ENCODE measurements at places on chromosomes 5 and 9.
A peak's percentile ranks its signal among the peaks of the same experiment; 100 is the strongest.

- DNase-seq: no peak
Observed at GRCh38 chr9:138097501-138097991, 220.0 kb downstream of the CACNA1B start.

DNA sequence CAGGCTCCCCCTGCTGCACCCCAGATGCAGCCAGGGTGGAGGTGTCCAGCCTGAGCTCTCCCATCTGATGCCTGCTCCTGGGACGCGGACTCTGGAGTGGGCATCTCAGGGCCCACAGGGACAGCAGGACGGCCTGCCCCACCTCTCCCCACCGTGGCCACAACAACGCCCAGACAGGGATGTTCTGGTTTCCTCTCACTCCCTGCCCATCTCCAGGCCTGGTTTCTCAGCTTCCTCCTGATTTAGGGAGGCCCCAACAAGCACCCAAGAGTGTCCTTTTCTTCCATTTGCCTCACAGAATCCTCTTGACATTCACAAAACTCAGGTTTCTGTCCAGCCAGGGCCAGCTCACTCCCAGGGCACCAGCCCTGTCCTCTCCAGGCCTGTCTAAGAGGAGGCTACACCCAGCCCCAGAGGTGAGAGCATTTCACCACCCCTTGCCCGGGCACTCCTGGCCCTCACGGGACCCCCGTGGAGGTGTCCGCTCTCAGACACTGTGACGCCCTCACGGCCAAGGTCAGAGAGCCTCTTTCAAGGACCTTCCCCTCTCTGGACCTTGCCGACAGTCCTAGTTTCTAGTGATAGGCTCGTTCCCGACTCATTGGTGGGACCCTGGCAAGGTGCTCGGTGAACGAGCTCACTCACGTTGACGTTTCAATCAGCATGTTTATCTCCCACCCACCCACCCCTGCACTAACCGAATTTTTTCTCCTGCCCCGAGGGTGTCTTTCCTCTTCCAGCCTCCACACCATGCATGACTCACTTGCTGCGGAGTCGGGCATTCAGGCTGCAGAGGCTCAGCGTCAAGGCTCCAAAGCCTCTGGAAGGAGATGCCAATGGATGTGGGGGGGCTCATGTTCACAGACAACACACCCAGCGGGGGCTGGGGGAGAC, 62.0 kb upstream of the UNC5A start:
- DNase-seq: no peak

DNA sequence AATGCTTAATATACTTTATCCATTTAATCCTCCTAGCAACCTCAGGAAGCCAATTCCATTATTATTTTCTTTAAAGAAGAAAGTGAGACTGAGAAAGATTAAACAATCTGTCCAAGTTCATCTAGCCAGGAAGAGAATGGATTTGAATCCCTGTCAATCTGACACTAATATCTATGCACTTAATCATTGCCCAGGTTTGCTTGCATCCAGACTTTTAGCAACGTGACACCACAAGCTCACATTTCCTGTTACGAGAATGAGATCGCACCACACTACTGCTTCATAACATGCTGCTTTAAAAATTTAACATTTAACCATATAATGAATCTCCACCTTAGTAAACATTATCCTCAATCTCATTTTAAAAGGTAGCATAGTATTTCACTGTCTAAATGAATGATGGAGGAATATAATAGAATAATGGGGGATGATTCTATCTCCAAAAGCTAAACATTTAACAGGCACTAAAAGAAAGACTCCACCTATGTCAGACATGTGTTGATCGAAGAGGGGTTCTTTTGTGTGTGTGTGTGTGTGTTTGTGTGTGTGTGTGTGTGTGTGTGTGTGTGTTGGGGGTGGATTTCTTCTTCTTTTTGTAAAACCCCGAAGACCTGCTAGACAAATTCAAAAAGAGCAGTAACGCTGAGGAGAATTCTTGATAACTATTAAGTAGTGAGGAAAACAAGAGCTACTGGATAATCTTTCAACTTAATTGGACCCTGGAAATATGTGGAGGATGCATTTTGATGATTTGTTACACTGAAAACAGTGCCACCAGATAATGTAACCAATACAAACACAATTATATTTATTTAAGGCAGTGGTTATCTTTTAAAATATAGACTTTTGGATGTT, 138.7 kb upstream of the NR3C1 start:
- peak; percentile 45 for DNase-seq

DNA sequence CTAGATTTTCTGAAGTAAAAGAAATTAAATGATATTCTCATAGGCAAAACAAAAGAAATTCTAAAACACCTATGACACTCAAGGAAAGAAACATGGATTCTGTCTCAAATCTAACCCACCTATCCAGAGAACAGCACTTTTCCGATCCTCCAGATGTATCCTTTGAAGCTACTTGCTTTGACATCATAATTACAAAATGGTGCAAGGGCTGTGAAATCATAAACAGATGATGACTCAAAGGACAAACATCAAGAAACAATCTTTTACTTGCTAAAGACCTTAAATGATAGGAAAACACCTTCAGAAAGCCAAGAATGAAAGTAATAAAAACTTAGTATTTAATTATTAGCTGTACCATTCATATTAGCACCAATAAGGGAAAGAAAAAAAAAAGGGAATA, 202.6 kb downstream of the DENND1A start:
- DNase-seq: no peak

- DNase-seq: peak; percentile 94
Observed at GRCh38 chr5:96172436-96172835, 210.8 kb upstream of the ELL2 start.

- no peak for DNase-seq
Observed at GRCh38 chr5:111003623-111004022, 67.9 kb upstream of the TSLP start.

DNA sequence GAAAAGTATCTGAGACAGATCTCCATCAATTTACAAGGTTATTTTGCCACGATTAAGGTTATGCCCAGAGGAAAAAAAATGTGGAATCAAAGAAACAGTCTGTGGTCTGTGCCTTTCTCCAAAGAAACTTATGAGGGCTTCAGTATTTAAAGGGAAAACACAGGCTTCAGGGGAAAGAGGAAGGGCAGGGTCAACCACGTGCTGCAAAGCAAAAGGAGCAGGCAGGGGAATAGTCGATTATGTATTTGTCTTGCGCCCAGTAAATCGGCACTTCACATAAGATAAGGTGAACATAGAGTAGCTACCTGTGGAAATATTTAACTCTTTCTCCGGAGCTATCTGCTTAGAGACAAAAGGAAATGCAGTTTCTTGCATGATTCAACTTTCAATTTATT, 343.7 kb downstream of the RAB3C start:
- DNase-seq: no peak

DNA sequence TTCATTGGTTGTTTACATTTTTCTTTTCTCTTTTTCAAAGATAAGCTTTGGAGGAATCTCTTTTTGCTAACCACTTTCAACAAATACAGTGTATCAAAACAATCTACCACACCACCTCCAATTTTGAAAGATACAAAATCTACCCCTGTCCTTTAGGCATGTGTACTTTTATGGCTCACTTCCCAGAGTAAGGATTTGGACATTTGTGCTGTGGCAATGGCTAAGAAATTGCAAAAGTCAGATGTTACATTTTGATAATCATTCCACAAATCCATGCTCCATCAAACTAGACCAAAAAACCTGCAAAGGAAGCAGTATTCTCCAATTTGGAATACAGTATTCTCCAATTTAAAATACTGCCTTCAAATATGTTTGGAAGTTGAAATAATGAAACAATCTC, 204.9 kb downstream of the MCTP1 start:
- DNase-seq: no peak

DNA sequence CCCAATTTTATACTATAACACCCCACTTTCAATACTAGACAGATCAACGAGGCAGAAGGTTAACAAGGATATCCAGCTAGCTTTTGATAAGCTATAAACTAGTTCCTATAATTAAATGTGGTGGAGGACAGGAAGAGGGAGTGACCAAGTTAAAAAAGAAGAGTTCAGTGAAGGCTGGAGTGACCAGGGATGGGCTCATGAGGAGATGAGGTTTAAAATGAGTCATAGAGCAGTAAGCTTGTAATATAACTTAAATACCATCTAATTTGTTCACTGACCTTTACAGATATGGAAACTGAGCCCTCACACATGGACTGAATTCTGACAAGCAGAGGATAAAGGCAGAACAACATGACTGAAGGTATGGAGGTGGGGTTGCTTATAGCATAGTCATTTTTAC, 284.5 kb downstream of the SPATA31D1 start:
- DNase-seq: peak; percentile 62

- DNase-seq: no peak
Observed at GRCh38 chr5:56272765-56273164, 39.6 kb upstream of the ANKRD55 start.

GRCh38 chr5:37801521-37801920, 38.3 kb downstream of the GDNF start:
- no peak for DNase-seq

- DNase-seq: no peak
Observed at GRCh38 chr5:179387151-179388110, 42.2 kb upstream of the ADAMTS2 start.

DNA sequence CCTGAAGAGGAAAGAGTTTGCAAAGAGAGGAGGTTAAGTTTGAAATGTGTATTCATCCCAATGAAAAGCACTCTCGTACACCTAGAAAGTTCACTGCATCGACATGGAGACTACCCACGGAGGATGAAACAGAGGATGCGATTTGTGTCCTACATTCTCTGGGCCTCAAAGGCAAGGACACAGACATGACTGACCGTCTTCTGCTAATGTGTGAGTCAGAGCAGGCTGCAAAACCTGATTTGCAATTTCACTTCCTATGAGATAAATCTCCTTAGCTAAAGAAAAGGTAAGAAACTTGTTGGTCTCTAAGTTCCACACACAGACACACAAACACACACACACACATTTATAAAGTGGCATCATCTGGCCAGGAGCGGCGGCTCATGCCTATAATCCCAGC, 98.6 kb downstream of the GNAQ start:
- DNase-seq: no peak

DNA sequence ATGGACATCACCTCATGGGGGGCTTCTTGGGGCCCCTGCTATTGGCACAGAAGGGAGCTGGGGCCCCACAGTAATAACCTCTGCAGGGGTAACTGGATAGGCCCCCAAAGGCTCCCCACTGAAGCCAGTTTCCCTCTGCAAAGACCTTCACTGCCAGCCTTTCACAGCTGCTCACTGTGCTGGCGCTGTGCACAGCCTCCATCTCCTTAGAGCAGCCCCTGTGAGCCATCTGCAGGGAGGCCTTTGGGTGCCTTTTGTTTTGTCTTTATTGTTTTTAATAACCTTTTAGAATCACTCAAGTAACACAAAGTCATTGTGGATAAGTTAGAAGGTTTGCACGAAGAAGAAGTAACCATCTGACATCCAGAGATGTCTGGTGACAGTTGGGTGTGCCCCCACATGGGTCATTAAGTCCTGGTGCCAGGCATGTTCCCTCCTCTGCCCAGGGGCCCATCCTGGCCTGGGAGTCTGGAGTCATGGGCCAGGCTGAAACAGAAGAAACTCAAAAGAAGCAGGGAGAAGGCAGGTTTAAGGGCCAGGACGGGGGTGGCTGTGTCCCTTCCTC, 42.7 kb downstream of the NCS1 start:
- DNase-seq: no peak

DNA sequence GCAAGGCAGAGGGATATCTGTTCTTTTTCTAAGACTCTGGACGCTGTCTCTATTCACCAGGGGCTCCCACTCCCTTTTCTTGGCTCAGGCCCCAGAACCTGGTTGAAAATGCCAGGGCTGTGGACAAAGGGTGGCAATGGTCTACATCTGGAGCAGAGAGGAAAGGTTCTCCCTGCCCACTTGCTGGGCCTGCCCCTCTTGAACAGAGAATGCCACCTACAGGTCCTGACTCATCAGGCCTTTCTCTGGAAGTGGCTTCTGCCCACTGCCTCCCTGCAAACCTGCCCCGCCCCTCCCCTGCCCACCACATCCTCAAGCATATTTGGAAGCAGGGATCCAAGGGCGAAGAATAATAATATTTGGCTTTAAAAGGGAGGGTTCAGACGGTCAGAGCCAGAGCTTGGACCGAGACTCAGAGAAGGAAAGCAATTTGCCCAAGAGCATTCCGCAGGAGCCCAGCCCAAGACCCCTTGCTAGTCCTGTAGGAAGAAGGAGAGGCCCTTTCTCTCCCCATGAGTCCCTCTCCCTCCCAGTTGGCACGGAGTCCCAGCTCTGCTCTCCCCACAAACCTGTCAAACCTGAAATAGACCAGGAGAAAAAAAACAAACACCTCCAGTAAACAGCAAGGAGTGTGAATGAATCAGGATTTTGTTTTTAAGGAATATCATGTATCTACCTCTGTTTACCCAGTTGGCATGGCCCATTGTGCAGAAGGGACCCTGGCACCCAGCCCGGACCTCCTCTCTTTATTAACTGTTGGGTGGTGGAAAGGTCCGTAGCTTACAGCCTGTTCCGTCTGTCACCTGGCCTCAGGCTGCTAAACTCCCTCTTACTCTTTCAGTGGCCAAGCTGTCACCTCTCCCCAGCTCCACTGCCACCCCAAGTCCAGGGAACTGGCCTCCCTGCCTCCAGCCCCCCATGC, 37.7 kb upstream of the STXBP1 start:
- DNase-seq: no peak

- no peak for DNase-seq
Observed at GRCh38 chr9:104144336-104144735, 50.2 kb downstream of the SMC2 start.

Data from astrocyte (in vitro differentiated cells and primary cell).